Glutamatergic neuron (in vitro differentiated cells): ENCODE measurements at places on chromosomes 7 and 10.
A peak's percentile ranks its signal among the peaks of the same experiment; 100 is the strongest.

DNA sequence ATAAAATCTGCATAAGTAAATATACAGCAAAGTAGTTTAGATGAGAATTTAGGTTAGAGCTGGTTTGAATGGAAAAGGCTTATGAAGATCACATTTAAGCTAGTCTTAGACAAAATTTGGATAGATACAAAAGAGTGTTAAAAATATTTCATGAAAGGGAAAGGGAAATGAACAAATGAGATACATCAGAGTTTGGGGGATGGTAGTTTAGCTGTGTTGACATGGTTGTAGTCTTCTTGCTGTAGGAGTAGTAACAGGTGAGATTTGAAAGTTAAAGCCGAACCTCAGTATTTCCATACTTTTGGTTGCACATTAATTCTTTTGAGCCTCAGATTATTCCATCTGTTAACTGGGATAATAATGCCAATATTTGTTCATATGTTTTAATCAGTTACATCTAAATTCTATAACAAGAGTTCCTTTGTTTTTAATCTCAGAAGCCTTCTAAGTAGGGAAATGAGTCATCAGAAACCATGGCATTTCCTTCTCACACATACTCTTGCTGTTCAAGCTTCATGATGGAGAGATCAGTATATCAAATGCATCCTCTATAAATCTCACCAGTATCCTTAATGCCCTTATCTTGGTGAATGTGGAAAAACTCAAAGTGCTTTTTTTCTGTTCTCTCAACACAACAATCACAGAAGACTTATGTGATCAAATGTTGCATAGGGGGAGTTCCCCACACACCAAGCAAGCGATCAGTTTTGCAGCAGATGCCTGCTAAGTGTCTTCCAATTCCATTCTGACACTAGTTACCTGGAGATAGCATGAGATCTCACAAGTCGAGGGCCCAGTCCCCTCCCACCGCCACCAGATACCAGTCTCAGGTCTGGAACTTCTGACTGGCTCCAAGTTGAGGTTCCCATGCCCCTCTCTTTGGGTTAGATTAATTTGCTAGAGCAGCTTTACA is 84.7 kb downstream of the MAPK8 start:
- no peak for DNase-seq

DNA sequence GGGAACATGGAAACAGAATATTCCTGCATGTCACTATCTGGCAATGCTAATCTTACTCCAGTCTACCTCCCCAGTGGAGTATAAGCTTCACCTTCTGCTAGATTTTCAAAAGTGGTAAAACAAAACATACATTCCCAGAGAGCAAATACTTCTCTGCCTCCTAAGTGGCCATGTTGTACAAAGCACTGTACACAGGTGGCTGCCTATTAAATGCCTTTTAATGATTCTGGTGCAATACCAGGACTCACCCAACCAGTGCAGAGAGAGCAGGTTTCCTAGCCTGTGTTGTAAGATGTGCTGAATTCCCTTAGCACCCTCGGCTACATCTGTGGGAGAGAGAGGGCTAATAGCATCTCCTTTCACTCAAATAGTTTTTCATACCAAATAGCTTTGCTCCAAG is 684.3 kb upstream of the NRP1 start:
- no peak for DNase-seq

- no peak for DNase-seq
Measured at GRCh38 chr7:67847092-67847787, 850.6 kb downstream of the TYW1 start.

GRCh38 chr7:19677180-19677579 is 31.7 kb downstream of the POLR1F start:
- no peak for DNase-seq

DNA sequence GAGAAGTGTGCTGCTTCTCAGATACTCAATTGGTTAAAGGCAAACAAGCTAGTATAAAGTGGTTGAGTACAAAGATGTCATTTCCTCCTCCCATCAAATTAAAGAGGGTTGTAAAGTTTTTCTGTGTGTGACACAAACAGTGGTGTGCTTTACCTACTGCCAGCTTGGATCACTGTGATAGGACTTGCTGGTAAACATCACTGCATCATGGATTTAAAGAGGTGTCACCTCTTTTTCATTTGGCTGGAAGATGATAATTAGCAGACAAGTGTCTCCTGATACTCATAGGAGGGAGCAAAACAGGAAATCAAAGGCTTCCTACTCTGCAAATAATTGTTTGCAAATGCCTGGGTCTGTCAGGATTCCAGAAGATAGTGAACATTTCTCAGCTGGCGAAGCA is 200.5 kb downstream of the MDFIC start:
- no peak for DNase-seq

GRCh38 chr7:70778585-70778984 is 353.4 kb upstream of the GALNT17 start:
- DNase-seq = no peak

- no peak for DNase-seq
Measured at GRCh38 chr10:61187601-61188000, 243.6 kb upstream of the RHOBTB1 start.

DNA sequence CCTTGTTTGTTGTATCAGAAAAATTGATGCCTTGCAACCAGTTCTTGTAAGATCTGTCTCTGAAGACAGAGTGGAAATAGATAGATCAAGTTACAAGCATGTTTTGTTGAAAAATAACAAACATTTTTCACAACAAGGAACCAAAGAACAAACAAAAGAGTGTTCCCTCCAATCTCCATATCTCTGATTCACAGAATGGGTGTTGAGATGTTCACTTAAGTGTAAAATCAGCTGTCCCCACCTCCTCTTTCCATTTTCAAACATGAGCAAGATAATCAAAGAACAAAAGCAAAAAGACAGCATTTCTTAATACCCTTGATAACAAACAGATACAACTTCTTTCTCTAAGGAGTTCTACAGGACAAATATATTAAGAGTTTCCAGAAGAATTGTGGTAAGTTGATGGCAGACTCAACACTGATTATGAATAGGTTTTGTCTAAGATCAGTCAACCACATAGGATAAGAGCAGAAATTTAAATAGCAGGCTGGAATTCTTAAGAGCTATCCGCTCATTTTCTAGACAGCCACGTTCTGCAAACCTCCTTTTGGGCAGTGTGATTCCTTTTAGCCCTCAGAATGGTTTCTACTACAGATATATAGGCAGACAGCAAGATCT is 970.9 kb upstream of the AUTS2 start:
- no peak for DNase-seq

DNA sequence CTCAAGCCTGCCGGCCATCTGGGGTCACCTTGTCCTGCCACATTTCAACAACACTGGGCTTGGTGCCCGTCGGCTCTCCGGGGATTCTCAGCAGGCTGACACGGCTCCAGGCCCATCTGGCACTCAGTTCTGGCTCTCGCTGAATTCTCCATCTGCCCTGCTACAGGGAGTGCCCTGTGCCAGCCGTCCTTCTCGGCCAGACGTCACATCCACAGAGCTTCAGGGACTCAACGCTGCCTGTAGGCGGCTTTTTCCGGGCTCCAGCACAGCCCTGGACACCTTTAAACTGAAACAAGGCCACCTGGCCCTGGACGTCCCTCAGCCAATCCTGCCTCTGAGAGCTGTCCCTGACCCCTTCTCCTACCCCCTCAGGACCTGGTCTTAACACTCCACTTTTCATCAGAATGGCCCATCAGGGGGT is 43.0 kb downstream of the TMEM130 start:
- DNase-seq = peak; percentile 81

GRCh38 chr10:84654671-84655070 is 326.3 kb downstream of the CCSER2 start:
- no peak for DNase-seq

GRCh38 chr7:36690514-36691187 is 33.6 kb downstream of the AOAH start:
- no peak for DNase-seq

DNA sequence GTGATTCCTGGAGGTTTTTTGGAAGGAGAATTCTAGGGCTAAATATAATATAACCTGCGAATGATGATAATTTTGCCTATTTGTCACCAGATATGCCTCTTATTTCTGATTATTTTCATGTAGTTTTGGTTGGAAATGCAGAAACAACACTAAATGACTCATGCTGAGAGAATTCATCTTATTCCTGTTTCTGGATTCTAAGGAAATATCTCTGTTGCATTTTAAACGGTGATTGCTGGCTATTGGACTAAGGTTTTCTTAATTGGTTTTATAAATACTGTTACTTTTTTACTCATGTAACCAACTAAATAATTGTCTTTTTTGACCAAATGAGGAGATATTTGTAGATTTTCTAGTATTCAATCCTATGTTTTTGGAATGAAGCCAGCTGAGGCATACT is 204.9 kb upstream of the NPSR1 start:
- DNase-seq = no peak

DNA sequence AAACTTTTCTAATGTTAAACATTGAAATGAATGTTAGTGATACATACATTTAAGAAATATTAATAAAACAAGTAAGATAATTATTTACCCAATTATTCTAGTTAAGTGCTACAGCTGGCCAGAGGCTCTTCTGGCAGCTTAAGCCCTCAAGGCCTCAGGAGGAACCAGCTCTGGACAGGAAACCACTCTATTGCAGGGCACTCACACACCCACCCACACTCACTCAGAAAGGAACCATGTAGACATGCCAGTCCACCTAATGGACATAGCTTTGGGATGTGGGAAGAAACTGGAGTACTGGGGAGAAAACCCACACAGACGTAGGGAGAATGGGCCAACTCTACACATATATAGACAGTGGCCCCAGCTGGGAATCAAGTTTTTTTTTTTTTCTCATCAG is 28.2 kb downstream of the UMAD1 start:
- DNase-seq = no peak
